ENCODE measurements at places on chromosomes 16 and 17. TPM values are rescaled to one million over a fixed set of nuclear protein-coding genes. Genes with fewer than 3 reads are reported as not detected.

FOXL1 gene
- polyA plus RNA-seq, result 1.6 TPM

TIMP2 gene
- polyA plus RNA-seq, result 47.4 TPM

SLC13A2 gene
- 29.1 TPM for polyA plus RNA-seq

KRTAP17-1 gene
- not detected for polyA plus RNA-seq

CACNG3 gene
- not detected for polyA plus RNA-seq

DNA sequence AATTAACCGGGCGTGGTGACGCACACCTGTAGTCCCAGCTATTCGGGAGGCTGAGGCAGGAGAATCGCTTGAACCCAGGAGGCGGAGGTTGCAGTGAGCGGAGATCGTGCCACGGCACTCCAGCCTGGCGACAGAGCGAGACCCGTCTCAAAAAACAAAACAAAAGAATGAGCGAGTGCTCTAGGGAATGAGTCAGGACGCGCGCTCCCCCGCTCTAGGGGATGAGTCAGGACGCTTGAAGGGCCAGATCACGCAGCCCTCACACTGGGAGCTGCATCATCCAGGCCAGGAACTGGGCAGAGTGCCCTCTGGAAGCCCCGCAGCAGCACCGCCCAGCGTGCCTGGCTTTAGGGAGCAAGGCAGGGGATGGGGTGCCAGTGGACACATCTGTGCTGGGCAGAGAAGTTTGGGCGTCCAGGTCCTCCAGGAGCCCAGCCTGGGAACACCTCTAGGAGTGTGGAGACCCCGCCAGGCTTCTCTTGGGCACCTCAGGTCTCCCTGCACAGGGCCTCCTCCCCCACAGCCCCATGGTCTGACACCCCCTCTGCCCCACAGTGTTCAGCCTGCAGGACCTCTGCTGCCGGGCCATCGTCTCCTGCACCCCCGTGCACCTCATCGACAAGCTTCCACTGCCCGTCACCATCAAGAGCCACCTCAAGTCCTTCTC is 3.9 kb upstream of the WFIKKN1 start:
- H3K27ac ChIP-seq, result peak overlapping the region; percentile 69
- H3K4me3 ChIP-seq, result no peak overlapping the region
- peaks cover 9% of the 10 kb centered on the region for H3K36me3 ChIP-seq
- H3K27me3 ChIP-seq, result no peaks in the 10 kb centered on the region
- DNase-seq, result peak; percentile 84

- peak; percentile 88 for DNase-seq
- H3K4me3 ChIP-seq, result no peak overlapping the region
- H3K4me1 ChIP-seq, result peaks cover 16% of the 10 kb centered on the region
- H3K27me3 ChIP-seq, result no peaks in the 10 kb centered on the region
- H3K36me3 ChIP-seq, result no peaks in the 10 kb centered on the region
Measured at GRCh38 chr16:57810197-57811031, 8.1 kb upstream of the KIFC3 start.

DNA sequence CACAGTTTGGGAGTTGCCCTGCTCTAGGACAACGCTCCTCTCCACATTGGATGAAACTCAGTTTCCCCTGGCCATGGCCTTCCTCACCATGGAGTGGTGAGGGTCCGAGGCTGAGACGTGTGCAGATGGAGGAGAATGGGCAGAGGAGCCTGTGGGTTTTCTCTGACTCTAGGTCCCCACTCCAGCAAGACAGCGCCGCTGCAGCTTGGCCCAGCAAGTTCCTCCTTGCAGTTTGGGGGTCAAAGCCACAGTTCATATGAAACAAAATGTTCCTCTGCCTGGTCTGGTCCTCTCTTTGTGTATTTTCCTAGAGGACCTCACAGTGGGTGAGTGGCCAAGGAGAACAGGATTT is 2.3 kb downstream of the C16orf54 start:
- no peak overlapping the region for H3K27ac ChIP-seq
- H3K27me3 ChIP-seq, result no peaks in the 10 kb centered on the region
- no peaks in the 10 kb centered on the region for H3K4me1 ChIP-seq
- H3K36me3 ChIP-seq, result no peaks in the 10 kb centered on the region

- no peaks in the 10 kb centered on the region for H3K27me3 ChIP-seq
- H3K4me1 ChIP-seq, result no peaks in the 10 kb centered on the region
- no peak overlapping the region for H3K27ac ChIP-seq
- no peak for DNase-seq
- peaks cover 20% of the 10 kb centered on the region for H3K36me3 ChIP-seq
Measured at GRCh38 chr17:39923836-39924690, 3.3 kb downstream of the ORMDL3 start.

- no peaks in the 10 kb centered on the region for H3K27me3 ChIP-seq
- H3K27ac ChIP-seq, result peak overlapping the region; percentile 82
- peaks cover 15% of the 10 kb centered on the region for H3K36me3 ChIP-seq
- peak; percentile 96 for DNase-seq
- peaks cover 61% of the 10 kb centered on the region for H3K4me1 ChIP-seq
- peak overlapping the region; percentile 7 for H3K4me3 ChIP-seq
Measured at GRCh38 chr17:2172077-2172851, 117.4 kb downstream of the HIC1 start.

GRCh38 chr16:1538804-1539520 is 5.5 kb downstream of the TMEM204 start:
- peaks cover 36% of the 10 kb centered on the region for H3K36me3 ChIP-seq
- H3K4me1 ChIP-seq, result peaks cover 70% of the 10 kb centered on the region
- no peak for DNase-seq
- no peaks in the 10 kb centered on the region for H3K27me3 ChIP-seq
- no peak overlapping the region for H3K4me3 ChIP-seq

DNA sequence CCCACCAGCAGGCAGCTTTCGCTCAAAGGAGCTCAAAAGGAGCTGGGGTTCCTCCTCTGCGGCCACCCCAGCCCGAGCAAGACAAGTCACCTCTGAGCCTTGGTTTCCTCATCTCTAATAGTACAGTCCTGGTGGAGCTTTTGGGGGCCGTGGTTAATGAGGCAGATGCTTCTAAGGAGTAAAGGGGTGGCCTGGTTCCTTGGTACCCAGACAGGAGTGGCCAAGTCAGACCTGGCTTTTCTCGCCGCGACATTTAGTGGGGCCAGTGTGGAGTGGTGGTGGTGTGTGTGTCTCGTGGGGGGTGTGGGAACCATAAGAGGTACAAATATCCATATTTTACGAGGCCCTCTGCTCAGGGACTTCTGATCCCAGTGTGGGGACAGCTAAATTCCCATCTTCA is 6.7 kb downstream of the FOXF1 start:
- H3K4me3 ChIP-seq, result peak overlapping the region; percentile 81
- DNase-seq, result peak; percentile 83
- peaks cover 3% of the 10 kb centered on the region for H3K27me3 ChIP-seq
- H3K4me1 ChIP-seq, result peaks cover 33% of the 10 kb centered on the region

DNA sequence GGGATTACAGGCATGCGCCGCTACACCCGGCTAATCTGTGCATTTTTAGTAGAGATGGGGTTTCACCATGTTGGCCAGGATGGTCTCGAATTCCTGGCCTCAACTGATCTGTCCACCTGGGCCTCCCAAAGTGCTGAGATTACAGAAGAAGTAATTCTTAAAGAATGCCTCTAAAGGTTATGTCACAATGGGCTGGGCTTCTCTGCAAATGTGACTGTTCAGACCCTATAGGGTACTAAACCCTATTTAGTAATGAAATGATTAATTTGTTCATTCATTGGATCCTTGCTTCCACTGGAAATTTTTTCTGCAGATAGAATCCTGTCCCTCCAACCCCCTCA is 108.8 kb upstream of the CORO6 start:
- H3K4me1 ChIP-seq, result peaks cover 20% of the 10 kb centered on the region
- no peak for DNase-seq
- H3K4me3 ChIP-seq, result no peak overlapping the region
- no peaks in the 10 kb centered on the region for H3K27me3 ChIP-seq
- H3K27ac ChIP-seq, result no peak overlapping the region
- H3K36me3 ChIP-seq, result no peaks in the 10 kb centered on the region

DNA sequence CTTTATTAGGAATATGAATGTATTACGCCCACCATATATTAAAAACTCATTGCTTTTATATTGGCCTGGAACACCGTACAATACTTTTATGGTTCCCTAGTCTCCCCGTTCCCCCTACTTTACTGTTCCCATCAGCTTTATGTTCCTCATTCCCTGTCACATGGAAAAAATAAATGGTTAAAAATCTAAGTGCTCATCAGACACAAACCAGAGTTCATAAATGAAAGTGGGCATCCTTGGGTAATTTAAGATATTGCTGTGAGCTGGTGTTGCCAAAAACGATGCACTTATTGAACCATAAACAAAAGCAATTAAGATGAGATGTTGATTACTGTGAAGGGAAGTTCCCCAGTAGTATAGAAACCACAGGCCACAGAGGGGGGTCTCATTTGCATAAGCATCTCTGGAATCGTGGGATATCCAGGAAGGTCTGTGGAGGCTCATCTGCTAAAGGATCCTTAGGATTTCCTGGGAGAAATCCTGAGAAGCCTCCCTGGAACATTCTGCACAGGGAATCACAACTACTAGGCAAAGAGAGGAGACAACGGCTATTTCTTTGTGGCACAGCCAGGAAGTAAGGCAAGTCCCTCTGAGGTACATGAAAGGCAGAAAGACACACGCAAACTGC is 591.4 kb upstream of the CDH11 start:
- no peaks in the 10 kb centered on the region for H3K36me3 ChIP-seq
- no peak overlapping the region for H3K4me3 ChIP-seq
- no peaks in the 10 kb centered on the region for H3K4me1 ChIP-seq

DNA sequence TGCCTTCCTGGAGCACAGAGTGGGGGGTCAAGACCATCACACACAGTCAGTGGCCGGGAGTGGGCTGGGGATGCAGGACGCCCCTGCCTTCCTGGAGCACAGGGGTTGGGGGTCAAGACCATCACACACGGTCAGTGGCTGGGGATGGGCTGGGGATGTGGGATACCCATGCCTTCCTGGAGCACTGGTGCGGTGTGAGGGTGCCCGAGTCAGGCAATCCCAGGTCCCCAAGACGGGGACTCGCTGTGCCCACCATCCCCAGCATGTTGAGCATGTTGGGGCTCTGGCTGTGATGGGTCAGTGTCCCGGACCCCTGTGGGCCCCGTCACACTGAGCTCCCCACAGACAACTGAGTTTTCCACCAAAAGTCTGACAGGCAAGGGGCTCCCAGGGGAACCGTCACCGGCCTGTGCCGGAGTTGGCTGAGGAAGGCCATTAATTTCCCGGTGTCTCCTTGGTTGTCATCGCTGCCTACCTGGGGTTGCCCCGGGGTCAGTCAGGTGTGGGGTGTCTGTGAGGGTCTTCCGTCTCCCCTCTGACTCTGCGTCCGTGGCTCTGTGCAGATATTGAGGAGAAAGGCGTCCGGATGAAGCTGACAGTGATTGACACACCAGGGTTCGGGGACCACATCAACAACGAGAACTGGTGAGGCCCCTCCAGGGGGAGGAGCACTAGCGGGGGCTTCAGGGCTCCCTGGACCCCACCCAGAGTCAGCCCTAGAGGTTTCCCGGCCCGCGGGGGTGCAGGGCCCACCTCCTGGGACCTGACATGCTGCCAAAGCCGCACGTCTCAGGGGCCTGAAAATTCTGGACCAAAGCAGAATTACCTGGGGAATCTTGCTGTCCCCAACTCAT is 347.1 kb downstream of the SEC14L1 start:
- peak overlapping the region; percentile 84 for H3K27ac ChIP-seq
- H3K27me3 ChIP-seq, result no peaks in the 10 kb centered on the region
- H3K36me3 ChIP-seq, result peaks cover 29% of the 10 kb centered on the region
- peak; percentile 61 for DNase-seq

DNA sequence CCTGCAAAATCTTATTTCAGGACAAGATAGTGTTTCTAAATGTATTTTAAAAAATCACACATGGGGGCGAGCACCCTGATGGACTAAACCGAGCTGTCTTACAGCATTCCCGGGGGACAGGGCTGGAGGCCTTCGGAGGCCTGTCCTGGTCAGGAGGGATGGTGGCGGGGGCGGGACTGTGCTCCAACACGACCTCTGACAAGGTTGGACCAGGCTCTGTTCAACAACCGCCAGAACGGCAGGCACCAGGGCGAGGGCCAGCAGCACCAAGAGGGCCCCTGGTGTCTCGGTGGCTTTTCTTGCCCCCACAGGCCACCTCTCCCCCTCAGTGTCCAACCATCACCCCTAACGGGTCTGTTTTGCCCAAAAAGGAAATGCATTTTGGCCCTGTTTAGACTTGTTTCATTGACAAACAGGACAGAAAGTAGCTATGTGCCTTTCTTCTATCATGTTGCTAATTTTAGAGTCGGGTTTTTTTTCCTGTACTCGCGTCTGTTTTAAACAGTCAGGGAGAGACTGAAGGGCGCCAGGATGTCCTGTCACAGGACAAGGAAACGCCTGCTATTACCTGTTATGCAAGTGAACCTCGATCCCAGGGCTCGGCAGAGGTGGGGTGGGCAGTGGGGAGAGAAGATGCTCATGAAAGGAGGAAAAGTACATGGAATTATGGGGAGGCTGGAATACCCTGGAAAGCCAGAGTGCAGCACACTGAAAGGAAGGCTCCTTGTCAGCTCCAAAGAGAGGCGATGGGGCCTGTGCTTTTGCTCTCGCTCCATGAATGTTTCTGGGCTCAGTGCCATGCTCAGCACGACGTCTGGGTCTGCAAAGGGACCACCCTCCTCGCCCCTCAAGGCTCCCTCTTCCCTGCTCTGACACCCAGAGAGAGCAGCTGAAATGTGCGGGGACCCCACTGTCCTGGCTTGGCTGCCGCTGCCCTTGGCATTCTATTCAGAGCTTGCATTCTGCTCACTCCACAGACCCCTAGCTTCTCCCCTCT is 11.9 kb downstream of the TMEM204 start:
- DNase-seq, result no peak
- no peak overlapping the region for H3K4me3 ChIP-seq
- H3K4me1 ChIP-seq, result peaks cover 61% of the 10 kb centered on the region
- H3K36me3 ChIP-seq, result peaks cover 36% of the 10 kb centered on the region

GRCh38 chr16:89972244-89973234 is 24.0 kb downstream of the DEF8 start:
- peak overlapping the region; percentile 82 for H3K4me3 ChIP-seq
- no peaks in the 10 kb centered on the region for H3K36me3 ChIP-seq
- peak; percentile 95 for DNase-seq
- peak overlapping the region; percentile 98 for H3K27ac ChIP-seq
- no peaks in the 10 kb centered on the region for H3K27me3 ChIP-seq
- H3K4me1 ChIP-seq, result peaks cover 22% of the 10 kb centered on the region

DNA sequence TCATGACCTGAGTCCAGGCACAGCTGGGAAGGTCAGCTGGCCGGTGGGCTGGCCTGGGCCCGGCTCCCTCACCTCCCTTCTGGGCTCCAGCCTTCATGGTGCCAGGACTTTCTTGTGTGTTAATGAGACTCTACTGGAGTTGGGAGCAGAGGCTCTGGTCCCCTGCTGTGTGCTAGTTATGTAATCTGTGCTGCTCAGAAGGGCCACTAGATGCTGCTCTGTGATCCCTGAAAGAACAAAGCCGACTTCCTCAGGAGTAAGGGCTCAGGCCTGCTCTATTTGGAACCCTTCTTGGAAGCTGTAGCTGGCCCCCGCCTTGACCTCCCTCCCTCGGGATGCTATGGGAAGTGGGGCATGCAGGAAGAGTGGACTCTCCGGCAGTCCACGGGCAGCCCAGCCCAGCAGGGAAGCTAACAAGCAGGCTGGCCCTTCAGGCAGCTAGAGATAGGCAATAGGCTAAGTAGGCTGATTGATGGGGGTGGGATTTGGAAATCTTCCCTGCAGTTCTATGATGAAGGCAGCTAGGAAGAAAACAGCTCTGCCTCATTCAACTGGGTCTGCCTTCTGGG is 3.3 kb upstream of the CDK5R1 start:
- peaks cover 28% of the 10 kb centered on the region for H3K36me3 ChIP-seq
- no peaks in the 10 kb centered on the region for H3K27me3 ChIP-seq
- DNase-seq, result peak; percentile 81
- H3K4me3 ChIP-seq, result no peak overlapping the region
- H3K4me1 ChIP-seq, result peaks cover 24% of the 10 kb centered on the region

- H3K4me1 ChIP-seq, result peaks cover 25% of the 10 kb centered on the region
- peaks cover 71% of the 10 kb centered on the region for H3K27me3 ChIP-seq
- H3K27ac ChIP-seq, result no peak overlapping the region
Measured at GRCh38 chr16:89166696-89167424, 4.7 kb upstream of the CDH15 start.

GRCh38 chr17:79977708-79978547 is 57.7 kb downstream of the TBC1D16 start:
- no peak overlapping the region for H3K27ac ChIP-seq
- peak overlapping the region; percentile 15 for H3K4me3 ChIP-seq
- peak; percentile 63 for DNase-seq
- no peaks in the 10 kb centered on the region for H3K27me3 ChIP-seq
- peaks cover 5% of the 10 kb centered on the region for H3K4me1 ChIP-seq

Data from sigmoid colon (tissue), 7 donors.